ENCODE measurements at places on chromosomes 2 and 18.

- no peak for DNase-seq
Measured at GRCh38 chr2:109525836-109526235, 87.9 kb downstream of the SEPTIN10 start.

DNA sequence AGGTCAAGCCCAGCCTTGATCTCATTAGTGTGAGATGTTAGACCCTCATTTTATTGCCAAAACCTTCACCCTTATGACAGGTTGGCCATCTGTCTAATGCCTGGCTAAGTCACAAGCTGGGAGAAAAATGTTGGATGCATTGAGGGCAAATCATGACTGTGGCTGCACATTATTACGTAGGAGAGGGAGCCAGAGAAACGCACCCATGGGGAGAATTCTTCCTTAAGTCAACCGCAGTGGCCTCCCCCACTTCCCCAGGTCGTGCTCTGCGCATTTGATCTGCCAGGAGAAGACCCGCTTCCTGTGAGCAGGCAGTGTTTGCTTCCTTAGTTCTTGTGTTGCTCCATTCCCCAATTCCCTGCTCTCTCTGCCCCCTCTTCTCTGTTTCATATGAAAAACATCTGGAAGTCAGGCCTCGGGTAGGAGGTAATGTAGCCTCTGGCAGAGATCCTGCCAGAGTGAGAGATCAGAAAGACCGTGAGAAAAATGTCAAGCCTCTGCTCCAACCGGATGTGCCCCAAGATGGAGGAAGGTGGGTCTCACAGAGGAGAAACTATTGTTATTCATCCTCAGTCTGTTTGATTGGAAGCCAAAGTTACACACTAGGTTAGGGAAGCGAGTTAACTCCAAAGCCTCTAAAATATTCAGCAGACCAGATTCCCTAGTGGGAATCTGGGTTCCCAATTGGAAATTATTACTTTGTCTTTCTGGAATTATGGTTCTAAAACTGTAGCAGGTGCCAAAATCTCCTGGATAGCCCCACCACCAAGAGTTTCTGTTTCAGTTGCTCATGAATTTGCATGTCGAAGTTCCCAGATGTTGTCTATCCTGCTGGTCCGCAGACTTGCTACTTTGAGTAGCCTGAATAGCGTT lies 144.3 kb upstream of the PELI1 start:
- DNase-seq, result no peak

GRCh38 chr2:237345891-237346640 lies 67.9 kb downstream of the COL6A3 start:
- DNase-seq, result no peak

DNA sequence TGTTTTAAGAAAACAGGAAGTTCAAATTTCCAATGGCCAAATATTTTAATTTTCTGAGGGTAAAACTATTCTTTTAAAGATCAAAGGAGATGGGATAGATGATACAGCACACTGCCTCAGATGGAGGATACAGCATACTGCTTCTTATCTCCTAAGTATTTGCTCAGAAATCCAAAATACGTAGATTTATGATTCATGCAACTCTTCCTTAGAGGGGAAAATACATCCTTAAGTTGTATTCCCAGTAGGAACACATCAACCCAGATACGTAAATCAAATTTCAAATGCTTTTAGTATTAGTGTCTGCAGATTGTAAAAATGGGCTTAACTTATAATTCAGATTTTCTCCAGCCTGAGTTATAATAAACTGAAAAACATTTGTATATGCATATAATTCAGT lies 235.2 kb downstream of the ZNF385B start:
- DNase-seq, result no peak

- no peak for DNase-seq
Measured at GRCh38 chr2:234404957-234405356, 91.9 kb downstream of the ARL4C start.

DNA sequence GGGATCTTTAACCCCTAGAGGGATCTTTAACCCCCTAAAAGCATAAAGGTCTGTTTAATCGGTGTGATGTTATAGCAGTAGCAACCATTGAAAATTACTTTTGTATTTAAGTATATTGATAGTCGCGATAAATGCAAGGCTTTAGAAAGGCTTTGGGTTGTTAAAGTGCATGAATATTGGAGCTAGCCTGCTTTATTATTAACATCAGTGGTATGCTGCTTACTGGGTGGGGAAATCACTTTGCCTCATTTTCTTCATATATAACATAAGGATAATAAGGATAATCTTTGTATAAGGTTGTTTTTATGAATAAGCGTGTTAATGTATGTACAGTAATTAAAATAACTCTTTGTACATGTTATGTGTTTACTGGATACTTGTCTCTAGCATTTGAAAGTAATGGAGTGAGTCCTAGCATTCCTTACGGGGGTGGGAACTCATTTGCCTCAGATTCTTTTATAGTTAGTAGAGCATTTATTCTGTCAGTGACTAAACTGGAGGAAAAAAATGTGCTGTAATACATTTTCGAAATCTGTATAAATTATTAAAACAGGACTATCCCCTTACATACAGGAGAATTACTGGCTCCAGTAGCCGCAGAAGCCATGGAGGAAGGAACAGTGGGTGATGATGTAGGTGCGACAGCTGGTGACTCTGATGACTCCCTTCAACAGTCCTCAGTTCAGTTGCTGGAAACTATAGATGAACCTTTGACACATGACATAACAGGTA lies 122.2 kb downstream of the BIRC6 start:
- no peak for DNase-seq

- DNase-seq, result no peak
Measured at GRCh38 chr18:62739911-62740310, 24.6 kb downstream of the PHLPP1 start.

DNA sequence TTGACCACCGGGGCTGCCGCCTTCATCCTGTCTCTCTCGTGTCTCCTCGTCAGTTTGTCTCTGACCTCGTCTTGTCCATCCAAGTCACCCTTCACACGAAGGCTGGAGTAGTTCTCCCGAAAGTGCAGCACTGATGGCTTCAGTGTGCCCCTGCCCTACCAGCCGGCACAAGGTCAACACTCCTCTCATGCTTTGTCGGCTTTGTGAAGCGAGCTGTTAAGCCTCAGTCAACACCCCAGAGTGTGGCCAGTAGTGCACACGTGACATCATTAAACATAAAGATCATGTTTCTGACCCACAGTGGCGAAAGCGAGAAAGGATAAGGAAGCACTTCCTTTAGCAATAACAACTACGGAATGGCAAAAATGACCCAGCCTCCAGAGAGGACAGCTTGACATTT lies 23.2 kb downstream of the ACKR3 start:
- DNase-seq, result no peak

GRCh38 chr18:76098674-76099411 lies 396.2 kb downstream of the ZNF516 start:
- no peak for DNase-seq

DNA sequence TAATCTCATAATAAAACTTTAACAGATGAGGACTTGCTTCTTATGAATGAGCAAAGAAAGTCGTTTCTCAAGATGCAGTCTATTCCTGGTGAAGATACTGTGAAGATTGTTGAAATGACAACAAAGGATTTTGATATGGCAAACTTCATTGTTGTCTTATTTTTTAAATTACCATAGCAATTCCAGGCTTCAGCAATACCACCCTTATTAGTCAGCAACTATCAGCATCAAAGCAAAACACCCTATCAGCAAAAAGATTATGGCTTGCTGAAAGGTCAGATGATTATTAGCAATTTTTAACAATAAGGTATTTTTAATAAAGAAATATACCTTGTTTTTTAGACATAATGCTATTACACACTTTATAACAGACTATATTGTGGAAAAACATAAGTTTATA lies 88.3 kb downstream of the COL5A2 start:
- DNase-seq, result no peak

- no peak for DNase-seq
Measured at GRCh38 chr2:234771176-234771575, 180.6 kb upstream of the SH3BP4 start.

GRCh38 chr2:176491172-176491904 lies 222.1 kb downstream of the MTX2 start:
- peak; percentile 24 for DNase-seq

- DNase-seq, result no peak
Measured at GRCh38 chr2:105754994-105755393, 10.3 kb downstream of the NCK2 start.

DNA sequence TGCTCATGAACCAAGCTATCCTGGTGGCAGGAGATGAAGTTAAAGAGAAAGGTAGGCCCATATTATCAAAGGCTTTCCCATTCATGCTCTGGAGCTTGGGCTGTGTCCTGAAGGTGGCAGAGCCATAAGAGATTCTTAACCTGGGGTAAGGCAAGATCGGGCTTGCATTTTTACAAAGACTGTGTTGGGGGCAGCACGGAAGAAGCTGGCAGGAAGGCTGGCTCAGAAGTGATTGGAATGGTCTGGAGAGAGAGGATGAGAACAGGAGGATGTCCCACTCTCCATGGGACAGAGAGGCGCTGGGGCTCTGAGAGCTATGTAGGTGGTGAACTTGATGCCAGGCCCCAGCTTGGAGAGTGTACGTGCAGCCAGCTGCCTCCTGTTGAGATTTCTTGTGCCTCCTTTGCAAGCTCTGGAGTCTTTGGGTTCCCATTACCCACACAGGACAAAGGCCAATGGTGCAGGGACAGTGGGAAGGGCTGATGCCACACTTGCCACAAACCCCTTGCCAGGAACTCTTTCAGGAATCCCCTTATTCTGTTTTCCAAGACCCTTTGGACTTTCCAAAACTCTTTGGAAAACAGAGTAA lies 40.6 kb upstream of the FZD5 start:
- no peak for DNase-seq

- no peak for DNase-seq
Measured at GRCh38 chr2:112021781-112022231, 33.3 kb upstream of the TMEM87B start.

- DNase-seq, result no peak
Measured at GRCh38 chr18:68759308-68759707, 38.6 kb upstream of the CCDC102B start.

GRCh38 chr18:49857708-49858107 lies 44.4 kb upstream of the ACAA2 start:
- no peak for DNase-seq

DNA sequence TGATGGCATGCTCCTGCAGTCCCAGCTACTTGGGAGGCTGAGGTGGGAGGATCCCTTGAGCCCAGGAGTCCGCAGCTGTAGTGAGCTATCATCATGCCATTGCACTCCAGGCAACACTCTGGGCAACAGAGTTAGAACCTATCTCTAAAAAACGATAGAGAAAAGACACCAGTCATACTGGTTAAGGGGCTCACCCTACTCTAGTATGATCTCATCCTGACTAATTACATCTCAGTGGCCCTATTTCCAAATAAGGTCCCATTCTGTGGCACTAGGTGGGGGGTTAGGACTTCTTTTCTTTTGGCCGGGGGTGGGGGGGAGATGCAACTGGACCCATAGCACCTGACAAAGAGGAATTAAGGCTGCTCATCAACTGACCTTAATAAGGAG lies 163.2 kb upstream of the NCK2 start:
- no peak for DNase-seq

GRCh38 chr18:62876111-62876510 lies 160.8 kb downstream of the PHLPP1 start:
- no peak for DNase-seq

DNA sequence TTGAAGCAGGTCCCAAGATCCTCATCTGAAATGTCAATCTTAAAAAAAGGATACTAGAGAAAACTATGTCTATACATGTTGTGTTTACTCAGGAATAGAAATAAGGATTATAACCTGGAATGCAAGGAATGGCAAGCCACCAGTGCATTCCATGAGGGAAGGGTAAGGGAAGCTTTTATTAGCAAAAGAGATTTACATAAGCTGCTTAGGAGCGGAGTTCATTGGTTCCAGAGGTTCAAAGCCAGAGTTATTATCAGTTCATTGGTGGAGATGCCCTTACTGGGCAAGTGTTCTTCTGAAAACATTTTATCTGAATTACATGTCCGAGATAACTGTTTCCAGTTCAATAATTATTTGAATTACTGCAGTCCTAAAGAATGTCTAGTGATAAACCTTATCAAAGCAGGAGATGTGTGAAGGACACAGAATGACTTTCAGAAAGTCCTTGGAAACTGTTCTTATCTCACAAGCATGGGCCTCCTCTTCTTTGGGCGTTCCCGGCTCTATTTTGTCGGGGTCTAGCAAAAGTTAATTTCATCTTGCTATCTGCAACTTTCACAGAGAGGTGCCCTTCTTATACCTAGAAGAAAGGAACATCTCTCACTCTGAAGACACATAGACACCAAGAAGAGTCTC lies 23.5 kb downstream of the COMMD1 start:
- DNase-seq, result no peak

DNA sequence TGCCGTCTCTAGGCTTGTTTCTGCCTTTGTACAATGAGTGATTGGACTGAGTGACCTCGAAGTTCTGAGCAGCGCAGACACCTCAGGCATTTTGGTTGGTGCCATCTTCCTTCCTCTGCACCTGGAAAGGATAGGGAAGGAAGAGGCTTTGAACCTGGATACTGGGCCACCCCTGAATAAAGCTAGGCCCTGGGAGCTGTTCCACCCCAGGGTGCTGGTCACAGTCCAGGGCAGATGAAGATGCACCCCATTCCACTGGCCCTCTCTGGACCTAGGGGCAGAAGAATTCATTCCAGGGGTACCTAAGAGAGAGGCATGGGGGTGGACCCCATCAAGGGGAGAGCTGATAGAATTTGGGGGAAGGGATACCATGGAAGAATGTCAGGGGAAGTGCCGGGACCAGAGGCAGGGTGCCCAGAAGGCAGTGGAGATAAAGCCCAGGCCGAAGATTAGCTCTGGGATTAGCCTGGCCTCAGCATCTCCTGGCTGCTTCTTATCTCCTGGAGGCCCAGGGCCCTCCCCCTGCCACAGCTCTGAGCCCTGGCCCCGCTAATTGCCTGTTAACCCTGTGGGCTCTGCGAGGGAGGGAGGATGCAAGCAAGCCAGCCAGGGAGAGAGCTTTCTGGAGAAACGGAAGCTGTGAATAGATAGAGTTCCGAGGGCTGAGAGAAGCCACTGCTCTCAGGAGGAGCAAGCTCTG lies 11.4 kb downstream of the ASIC4 start:
- DNase-seq, result no peak

DNA sequence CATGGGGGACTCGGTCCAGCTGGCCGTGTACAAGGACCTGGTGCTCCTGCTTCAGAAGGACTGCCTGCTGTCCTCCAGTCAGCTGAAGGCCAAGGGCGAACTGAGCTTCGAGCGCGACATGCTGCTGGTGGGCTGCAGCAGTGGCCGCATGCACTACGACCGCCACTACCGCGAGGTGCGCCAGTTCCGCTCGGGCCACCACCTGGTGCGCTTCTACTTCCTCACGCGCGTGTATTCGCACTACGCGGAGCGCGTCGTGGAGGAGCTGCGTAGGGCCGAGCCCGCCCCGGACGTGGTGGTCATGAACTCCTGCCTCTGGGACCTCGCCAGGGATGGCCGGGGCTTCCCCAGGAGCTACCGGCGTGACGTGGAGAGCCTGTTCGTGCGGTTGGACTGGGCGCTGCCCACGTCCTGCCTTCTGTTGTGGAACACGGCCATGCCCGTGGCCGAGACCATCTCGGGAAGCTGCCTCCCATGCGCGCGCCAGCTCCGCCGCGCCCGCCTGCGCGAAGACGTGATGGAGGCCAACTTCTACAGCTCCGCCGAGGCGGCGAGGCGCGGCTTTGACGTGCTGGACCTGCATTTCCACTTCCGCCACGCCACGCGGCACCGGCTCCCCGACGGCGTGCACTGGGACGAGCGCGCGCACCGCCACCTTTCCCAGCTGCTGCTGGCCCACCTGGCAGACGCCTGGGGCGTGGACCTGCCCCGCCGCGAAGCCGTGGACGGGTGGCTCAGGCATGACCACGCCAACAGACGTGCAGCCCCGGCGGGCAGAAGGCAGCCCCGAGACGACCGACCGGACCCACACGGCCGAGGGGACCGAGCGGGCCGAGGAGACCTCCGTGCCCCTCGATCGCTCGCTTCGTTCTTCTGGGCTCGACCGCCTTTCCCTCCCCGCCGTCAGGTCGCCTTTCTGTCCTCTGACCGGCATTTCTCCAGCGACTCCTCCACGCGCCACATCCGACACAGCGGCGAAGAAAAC lies 293.9 kb upstream of the ERBB4 start:
- no peak for DNase-seq

Measured in stimulated activated CD8-positive, alpha-beta memory T cell treated with anti-CD3 and anti-CD28 coated beads, Interleukin-4, amount 100 ng/mL, for 24 hours (primary cell).